ENCODE measurements at places on chromosomes 1 and 21.
A peak's percentile ranks its signal among the peaks of the same experiment; 100 is the strongest.

DNA sequence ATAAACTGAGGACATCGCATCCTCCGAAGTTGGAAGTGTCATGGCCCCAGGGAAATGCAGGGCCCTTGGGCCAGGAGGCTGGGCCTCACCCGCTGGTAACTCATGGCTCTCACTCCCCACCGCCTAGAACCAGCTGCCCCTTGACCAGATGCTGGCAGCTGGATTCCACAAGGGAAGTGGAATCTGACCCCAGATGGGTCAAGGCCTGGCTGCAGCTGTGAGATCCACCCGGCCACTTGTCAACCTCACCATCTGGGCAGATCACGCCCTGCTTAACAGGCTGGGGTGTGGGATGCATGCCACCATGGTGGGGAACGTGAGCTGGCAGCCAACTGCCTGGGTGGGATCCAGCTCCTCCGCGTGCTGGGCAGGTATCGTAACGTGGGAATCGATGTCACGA is 25.5 kb downstream of the KCNAB2 start:
- DNase-seq = no peak

DNA sequence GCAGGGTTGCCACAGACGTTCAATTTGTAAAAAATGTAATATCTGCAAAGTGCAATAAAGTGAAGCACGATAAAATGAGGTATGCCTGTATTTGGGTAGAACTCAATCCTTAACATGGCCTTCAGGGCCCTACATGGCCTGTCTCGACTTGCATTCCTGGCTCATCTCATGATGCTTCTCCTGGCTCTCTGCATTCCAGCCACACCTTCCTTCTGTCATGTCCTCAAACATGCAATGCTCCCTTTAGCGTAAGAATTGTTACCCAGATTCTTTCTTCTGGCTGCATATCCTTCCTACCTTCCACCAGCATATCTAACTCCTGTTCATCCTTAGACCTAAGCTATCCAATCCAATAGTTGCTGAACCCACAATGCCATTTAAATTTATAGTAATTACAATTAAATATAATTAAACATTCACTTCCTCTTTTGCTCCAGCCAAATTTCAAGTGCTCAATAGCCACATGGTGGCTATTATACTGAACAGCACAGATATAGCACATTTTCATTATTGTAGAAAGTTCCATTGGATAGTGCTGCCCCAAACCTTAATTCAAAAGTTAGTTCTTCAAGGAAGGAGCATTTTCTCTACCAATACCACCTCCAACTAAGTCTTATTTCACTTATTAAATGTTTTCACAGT is 32.6 kb downstream of the FGGY start:
- no peak for DNase-seq

DNA sequence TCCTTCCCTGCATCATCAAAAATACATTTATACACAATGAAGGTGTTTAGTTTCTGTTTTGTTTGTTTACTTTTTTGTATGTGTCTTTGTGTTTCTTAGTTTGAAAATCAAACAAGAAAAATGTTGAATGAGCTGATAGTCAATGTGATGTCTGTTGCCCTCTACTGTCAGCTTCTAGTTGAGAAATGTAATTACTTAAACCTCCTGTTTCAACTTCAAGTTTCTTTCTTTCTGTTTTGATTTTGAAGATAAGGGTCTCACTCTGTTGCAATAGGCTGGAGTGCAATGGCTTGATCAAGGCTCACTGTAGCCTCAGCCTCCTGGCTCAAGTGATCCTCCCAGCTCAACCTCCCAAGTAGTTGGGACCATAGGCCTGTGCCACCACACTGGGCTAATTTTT is 37.5 kb downstream of the SPTA1 start:
- DNase-seq = no peak

DNA sequence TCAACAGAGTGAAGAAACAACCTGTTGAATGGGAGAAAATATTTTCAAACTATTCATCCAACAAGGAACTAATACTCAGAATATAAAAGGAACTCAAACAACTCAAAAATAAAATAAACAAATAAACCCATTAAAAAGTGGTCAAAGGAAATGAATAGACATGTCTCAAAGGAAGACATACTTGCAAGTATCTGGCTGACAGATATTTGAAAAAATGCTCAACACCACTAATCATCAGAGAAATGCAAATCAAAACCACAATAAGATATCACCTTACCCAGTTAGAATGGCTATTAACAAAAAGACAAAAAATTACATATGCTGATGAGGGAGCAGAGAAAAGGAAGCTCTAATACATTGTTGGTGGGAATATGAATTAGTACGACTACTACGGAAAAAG is 38.2 kb downstream of the TNFSF4 start:
- DNase-seq = no peak

DNA sequence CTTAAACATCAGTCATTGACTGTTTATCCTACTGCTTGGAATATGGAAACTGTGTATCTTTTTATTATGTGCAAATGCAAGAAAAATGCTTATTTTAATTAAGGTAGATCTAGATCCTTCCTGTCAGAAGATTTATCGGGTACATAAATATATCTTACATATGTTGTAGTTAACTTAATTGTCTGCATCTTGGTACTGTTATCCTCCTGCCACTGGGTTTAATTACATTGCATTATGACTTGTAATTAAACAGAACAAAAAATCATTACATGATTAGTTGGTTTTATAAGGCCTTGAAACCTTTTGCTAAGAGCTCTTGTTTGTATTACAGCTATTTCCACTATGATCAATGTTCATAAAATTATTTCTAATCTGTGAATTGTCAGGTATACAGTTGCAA is 211.2 kb downstream of the PTGER3 start:
- DNase-seq = no peak

DNA sequence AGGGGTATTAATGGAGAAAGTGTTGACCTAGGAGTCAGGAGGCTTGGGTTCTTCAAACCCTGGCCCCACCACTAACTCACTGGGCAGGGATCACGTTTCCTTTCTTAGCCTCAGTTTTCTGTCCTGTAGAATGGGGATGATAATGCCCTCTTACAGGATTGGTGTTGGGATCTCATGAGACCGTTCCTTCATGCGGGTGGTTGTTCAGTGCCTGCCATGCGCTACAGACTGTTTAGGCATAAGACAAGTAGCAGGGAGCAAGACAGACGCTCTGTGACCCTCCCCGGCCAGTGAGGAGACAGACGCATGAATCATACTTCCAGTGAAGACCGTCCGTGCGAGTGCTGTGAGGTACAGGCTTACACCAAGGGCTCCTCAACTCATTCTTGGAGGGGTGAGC is 81.7 kb downstream of the MAN1C1 start:
- DNase-seq = no peak

- no peak for DNase-seq
Measured at GRCh38 chr1:109263234-109263596, 13.9 kb downstream of the CELSR2 start.

- DNase-seq = no peak
Measured at GRCh38 chr1:110292031-110292741, 47.0 kb upstream of the RBM15 start.

DNA sequence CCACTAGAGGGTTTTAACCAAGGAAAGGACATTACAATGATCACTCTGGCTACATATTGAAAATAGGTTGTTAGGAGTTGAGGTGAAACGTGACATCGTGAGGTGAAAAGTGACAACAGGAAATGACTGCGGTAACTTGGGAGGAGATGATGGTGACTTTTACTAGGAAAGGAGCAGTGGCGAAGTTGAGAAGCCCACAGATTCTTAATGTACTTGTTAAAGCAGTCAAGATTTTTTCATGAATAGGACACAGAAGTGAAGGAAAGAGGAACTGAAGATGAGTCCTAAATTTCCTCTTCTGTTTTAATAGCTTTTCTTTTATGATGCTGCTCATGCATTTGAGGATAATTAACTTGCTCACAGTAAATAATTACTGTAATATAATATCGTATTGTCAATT is 59.5 kb downstream of the OMA1 start:
- no peak for DNase-seq

DNA sequence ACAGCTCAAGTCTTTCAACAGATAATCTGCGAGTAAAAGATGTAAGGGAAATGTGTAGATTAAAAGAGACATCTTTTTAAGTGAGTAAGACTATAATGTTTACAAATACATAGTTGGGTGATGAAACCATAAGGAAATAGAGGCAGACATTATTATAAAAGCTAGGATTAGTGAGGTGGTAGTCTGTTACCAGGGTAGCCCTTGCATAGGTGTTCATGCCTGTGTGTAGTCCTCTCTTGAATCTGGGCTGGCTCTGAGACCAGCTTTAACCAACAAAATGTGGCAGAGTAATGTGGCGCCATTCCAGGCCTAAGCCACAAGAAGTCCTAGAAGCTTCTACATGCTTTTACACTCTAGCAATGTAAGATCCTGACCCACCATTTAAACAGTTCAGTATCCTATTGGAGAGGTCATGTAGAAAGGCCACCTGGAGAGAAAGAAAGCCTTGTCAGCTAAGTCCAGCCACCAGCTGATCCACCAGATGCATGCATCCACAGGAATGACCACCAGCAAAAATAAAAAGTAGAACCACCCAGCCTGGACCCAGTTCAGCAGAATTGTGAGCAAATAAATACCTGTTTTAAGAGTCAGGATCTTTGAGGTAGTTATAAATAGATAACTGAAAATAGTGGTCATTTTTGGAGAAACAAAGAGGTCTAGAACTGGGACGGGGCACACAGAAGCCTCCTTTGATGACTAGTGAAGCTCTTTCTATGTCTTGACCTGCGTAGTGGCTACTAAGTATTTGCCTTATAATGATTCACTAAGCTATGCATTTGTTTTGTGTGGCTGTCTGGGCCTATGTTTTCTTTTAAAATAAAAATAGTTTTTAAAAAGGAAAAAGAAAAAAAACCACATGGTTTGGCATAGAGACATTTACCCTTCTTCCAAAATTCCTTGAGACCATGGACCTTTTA is 8.1 kb downstream of the NIBAN1 start:
- no peak for DNase-seq

- DNase-seq = no peak
Measured at GRCh38 chr1:27116232-27116631, 38.7 kb downstream of the SLC9A1 start.

GRCh38 chr1:91781901-91782622 is 103.9 kb downstream of the TGFBR3 start:
- no peak for DNase-seq

GRCh38 chr21:21767276-21767675 is 769.1 kb downstream of the NCAM2 start:
- no peak for DNase-seq

DNA sequence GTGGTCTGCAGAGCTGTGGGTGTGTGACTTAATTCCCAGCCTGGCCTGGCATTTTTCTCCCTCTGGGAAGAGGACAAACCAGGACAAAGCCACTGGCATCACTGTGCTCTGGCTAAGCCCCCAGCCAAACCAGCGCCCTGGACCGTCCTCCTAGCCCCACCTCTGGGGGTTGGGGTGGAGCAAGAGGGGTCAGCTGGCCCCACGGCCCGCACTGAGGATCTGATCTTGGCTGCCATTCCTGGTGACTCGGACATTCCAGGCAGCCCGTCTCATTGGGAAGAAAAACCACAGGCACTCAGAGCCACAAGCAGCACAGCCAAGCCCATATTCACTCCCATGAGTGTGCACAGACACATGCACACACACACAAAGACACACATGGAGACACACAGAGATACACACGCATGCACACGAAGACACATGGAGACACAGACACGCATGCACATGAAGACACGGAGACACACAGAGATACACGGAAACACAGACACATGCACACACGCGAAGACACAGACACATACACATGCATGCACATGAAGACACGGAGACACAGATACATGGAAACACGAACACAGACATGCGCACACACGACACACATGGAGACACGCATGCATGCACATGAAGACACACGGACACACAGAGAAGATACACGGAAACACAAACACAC is 2.3 kb upstream of the MXRA8 start:
- DNase-seq = no peak

DNA sequence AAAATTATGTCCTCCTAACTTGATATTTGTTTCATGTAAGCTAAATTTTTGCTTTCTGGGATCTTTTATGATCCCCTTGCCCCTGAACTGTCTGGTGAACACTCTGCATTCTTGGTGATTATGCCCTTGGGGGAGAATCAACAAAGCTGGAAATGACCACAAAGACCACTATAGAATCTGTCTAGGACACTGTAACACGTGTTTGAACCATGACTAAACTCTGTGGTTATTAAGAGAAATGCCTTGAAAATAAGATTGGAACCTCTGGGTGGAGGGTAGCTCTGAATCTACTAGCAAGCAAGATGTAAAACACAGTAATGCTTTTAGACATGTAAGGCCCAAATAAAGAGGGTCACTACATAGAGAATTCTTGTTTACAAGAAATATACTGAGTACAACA is 237.5 kb downstream of the HMCN1 start:
- DNase-seq = no peak

GRCh38 chr1:27391511-27392095 is 819 bp upstream of the GPR3 start:
- peak; percentile 30 for DNase-seq

DNA sequence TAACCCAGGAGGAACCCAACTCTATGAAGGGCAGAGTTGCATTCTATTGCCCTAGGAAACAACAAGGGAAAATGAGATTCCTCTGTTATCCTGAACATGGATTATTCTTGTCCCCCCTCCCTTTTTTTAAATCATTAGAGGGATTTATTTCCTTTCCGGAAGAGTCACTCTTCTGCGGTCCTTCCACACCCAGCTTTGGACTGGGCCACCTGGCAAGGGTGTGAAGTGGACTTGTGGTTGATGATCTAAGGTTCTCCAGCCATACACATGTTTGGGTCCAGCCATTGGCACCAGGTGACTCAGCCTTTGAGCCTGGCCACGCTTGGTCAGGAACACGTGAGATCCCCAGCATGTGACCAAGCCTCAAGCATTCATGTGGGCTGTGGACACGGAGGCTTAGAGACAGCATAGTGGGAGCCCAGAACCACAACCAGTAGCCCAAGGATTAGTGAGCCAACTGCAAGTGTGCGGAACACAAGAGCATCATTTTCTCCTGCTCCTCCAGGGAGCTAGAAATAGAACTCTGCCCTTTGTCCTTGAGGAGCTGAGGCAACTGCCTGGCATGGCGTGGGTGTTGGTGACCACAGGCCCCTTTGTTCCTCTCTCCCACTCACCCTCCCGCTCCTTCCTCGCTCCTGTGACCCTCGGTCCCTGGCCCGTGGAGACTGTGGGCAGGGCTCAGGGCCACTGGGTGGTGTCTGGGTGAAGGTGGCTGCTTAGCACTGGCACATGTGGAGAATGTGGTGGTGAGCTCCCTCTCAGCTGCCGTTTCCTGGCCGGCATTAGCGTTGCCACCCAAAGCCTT is 50.1 kb downstream of the NENF start:
- DNase-seq = no peak

GRCh38 chr1:177975588-177976495 is 6.0 kb upstream of the SEC16B start:
- DNase-seq = no peak

GRCh38 chr1:22503721-22504410 is 52.2 kb downstream of the ZBTB40 start:
- DNase-seq = no peak

DNA sequence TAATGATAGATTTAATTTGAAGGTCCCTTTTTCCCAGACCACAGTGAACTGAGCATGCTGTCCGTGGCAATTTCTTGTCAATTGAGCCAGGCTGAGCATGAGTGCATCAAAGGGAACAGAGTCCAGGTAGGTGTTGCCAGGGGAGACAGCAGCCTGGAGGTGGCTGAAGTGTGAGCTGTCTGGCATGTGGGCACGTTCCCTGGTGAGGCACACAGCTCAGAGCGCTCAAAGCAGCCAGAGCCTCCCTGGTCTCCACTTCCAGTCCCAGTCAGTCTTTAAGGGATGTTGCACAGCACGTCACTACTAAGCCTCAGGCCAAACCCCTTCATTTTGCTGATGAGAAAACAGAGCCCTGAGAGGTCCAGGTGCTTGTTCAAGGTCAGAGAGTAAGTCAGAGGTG is 251.4 kb downstream of the MATN1 start:
- no peak for DNase-seq
